ENCODE measurements at places on chromosomes 12 and 14.

DNA sequence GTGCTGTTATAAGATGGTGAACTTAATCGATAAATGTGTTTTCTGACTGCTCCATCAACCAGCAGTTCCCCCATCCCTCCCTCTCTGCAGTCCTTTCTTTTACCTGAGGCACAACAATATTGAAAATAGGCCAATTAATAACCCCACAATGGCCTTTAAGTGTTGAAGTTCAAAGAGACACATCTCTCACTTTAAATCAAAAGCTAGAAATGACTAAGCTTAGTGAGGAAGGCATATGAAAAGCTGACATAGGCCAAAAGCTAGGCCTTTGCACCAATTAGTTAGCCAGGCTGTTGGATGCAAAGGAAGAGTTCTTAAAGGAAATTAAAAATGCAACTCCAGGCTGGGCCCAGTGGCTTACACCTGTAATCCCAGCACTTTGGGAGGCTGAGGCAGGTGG lies 43.7 kb downstream of the SAV1 start:
- DNase-seq = no peak

- DNase-seq = no peak
Observed at GRCh38 chr14:56413721-56414120, 165.9 kb upstream of the TMEM260 start.

DNA sequence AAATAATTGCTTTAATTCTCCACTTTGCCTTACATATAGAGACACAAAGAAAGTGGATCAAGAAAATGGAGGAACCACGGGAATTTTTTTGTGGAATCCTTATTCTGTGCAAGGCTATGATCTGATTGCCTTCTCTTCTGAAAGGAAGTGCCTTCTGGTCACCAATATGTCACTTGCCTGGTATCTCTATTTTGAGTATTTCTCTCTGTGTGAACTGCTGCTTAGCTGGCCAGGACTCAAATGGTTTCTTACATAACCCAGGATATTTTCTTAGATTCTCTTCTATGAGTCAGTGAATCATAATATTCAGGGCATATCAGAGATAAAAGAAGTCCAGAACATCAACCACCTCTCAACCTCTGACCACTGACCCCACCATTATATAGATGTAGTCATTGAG lies 156.1 kb downstream of the DIO2 start:
- no peak for DNase-seq

GRCh38 chr12:30136696-30137095 lies 353.0 kb upstream of the TMTC1 start:
- DNase-seq = no peak

- no peak for DNase-seq
Observed at GRCh38 chr12:13197032-13197431, 506 bp downstream of the EMP1 start.

DNA sequence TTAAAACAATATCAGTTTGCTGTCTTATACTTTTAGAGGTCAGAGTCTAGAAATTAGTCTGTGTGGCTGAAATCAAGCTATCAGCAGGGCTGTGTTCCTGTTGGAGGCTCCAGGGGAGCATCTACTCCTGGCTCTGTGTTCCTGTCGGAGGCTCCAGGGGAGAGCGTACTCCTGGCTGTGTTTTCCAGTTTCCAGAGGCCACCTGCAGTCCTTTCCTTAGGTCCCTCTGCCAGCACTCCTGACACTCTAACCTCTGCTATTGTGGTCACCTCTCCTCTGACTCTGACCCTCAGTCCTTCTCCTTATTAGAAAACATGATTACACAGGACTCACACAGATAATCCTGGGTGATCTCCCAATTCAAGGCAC lies 1140.7 kb upstream of the TMEM132C start:
- no peak for DNase-seq

- no peak for DNase-seq
Observed at GRCh38 chr12:113246478-113247122, 25.3 kb downstream of the TPCN1 start.

DNA sequence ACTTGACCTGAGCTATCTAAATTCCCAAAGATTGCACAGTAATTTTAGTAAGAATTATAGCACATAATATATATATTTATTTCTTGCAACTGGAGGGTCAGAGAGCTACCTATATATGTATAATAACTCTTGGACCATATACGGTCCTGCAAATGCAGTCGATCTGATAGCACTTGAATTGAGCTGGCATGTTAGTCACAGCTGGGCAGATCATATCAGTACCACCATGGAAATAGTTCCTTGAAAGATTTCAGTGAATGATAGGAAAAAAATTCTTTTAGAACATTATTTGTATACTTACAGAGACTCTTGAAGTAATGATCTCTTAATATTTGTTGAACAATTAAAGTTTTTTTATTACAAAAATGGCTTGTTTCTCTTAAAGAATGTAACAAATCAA lies 94.5 kb upstream of the MON2 start:
- DNase-seq = no peak

DNA sequence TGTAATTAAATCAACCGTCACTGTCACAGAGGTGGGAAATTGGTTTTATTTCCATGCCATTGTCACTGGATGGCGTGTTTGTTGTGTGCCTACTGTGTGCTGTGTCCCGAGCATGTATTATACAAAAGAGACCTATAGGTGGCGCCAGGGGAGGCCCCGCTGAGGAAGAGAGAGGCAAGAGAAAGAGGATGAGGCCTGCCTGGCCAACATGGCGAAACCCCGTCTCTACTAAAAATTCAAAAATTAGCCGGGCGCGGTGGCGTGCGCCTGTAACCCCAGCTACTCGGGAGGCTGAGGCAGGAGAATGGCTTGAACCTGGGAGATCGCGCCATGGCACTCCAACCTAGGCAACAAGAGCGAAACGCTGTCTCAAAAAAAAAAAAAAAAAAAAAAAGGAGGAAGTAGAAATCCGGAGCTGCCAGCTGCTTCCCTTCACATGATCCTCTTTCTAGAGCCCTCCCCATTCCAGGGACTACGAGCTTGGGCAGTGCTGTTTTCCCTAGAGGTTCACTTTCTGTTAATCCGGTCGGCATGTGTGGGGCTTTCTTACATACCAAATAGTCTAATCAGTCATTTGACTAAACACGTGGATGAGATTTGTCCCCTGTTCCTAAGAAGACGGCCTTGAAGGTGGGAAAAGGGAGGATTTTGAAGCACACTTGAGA lies 6.4 kb upstream of the CCDC175 start:
- peak; percentile 11 for DNase-seq

- DNase-seq = no peak
Observed at GRCh38 chr12:89138048-89138852, 214.1 kb downstream of the DUSP6 start.

DNA sequence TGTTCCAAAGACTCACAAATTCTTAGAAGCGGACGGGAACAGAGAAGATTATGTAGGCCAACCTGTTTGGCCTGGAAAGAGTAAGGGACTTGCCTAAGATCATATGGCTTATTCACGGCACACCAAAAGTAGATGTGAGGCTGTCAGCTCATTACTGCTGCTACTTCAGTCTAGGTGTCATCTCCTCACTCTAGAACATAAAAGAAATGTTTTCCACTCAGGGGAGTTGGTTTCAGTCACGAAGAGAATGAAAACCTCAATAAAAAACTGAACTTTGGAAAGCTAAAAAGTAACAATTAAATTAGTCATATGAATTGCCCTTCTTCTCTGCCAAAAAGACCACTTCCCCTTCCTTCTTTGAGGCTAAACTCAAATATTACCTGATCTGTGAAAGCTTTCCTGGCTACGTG lies 658 bp upstream of the CEP128 start:
- no peak for DNase-seq

GRCh38 chr14:94761348-94761996 lies 8.4 kb downstream of the GSC start:
- DNase-seq = peak; percentile 92

DNA sequence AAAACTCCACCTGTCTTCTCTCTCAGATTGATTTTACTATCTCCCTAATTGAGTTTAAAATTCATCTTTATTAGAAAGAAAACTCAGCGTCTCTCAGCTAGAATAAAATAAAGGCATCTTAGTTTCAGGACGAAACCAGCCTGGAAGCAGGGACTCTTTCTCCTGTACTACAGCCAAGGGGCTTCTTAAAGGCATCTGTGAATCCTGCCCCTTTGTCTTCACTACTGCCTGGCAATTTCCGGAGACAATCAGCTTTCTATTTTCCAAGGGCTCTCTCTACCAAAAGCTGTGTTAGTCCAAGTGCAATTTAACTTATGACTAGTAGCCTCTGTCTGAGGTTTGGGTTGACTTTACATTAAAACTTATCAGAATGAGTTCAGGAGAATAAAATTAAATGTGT lies 623.3 kb upstream of the FOXG1 start:
- DNase-seq = no peak

- no peak for DNase-seq
Observed at GRCh38 chr12:117035287-117035686, 63.9 kb downstream of the TESC start.

- DNase-seq = no peak
Observed at GRCh38 chr14:44379292-44379977, 127.6 kb downstream of the FSCB start.

- DNase-seq = no peak
Observed at GRCh38 chr12:131066207-131066885, 112.6 kb downstream of the ADGRD1 start.

- DNase-seq = peak; percentile 95
Observed at GRCh38 chr12:120761519-120761934, 35.9 kb downstream of the ACADS start.

DNA sequence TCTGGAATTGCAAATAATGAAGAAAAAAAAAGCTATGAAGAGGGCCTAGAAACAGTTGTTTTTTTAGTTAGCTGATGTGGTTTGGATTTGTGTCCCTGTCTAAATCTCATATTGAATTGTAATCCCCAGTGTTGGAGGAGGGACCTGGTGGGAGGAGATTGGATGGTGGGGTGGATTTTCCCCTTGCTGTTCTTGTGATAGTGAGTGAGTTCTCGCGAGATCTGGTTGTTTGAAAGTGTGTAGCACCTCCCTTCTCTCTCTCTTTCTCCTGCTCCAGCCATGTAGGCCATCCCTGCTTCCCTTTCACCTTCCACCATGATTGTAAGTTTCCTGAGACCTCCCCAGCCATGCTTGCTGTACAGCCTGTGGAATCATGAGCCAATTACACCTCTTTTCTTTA lies 126.1 kb downstream of the ASCL4 start:
- no peak for DNase-seq

- no peak for DNase-seq
Observed at GRCh38 chr12:13073173-13073572, 29.0 kb downstream of the FAM234B start.

- peak; percentile 85 for DNase-seq
Observed at GRCh38 chr14:29927376-29928116, at the start of gene PRKD1. PRKD1 (minus strand) TSS chr14:29927847.

DNA sequence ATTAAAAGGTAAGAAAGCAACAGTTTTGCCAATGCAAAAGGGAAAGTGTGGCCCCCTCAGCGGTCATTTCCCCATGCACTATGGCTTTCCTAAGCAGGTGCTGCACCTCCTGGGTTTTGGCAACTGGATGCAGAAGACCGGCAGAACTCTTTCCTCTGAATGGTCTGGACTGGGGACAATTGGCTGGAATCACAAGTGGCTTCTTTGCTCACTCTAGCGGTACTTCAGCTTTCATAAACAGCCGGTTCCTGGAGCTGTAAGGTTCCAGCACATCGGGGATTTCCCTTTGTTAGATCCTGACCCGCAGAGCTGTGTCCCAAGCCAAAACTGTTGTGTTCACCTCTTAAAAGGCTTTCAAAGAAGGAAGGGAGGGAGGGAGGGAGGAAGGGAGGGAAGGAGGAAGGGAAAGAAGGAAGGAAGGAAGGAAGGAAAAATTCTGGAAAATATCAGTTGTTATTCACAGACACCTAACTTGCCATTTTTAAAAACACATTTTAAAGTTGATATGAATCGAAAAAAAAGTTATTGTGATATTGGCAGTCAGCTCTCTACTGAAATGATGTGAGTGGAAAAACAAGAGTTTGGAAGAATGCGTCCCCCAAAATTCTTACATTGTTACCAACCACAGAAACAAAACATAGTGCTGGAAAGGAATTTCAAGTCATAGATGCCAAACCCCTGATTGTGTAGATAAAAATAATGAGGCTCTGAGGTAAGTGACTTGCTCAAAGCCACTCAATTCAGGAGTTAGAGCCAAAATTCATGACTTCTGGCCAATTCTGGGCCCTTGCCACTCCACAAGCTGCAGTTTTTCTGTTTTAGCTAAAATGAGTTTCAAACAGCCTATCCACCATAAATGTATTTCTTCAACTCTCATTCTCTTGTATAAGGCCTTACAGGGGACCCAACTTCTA lies 220.6 kb upstream of the HMGA2 start:
- peak; percentile 74 for DNase-seq

GRCh38 chr12:6647083-6647604 lies at the start of gene ACRBP:
ACRBP (minus strand) TSS chr12:6647432; CDS start chr12:6647366, 66 bp downstream.
- DNase-seq = peak; percentile 82

- no peak for DNase-seq
Observed at GRCh38 chr12:81224626-81225025, 146.7 kb downstream of the ACSS3 start.

DNA sequence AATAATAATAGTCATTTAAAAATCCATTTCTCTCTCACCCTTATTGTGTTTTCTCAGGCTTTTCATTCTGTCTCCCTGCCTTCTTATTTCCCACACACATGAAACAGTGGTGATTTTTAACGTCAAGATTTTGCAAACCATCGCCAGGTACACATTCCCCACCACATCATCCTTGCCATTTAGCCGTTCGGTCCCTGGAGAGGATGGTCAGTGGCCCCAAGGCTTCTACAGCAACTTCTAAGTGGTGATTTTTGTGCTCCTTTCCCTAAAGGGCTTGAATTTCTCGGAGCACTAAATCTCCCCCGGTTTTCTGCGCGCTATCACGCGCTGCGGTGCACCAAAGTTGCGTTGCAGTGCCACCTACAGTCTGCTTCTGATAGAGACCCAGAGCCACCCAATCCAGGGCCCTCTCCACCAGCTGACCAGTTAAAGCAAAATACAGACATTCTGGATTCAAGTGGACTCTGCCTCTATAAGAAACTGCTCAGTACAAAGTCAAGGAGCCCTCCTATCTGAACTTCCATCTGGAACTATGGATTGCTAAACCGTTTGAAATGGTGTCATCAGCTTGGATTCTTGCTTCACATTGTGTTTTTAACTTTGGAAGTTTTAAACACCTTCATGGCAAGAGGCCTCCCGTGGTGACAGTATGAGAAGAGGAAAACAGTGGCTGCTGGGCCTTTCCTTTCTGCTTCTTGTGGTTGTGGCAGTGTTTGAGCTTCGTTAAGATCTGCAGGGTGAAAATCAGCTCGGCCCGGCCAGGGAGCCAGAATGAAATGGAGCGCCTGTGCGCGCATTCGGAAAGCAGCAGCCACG lies 234.0 kb downstream of the SPTSSA start:
- peak; percentile 83 for DNase-seq

DNA sequence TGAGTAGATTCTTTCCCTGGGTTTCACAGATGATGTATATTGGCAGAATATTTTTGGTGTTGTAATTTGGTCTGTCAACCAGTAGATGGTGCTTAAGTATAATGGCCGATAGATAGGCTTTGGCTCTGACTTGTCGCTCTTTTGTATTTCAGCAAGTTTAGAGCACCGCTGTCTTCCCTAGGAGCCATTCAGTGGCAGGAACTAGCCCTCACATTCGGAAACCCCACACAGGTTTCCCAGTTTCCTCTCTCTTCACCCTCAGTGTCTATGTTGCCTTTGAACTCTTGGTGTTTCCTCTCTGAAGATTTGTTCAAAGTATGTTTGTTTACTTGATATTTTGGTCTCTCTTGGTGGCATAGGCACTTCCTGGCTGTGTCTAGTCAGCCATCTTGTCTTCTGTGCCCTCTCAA lies 102.2 kb downstream of the GPHN start:
- no peak for DNase-seq
